Activated naive CD4-positive, alpha-beta T cell treated with anti-CD3 and anti-CD28 coated beads for 36 hours (primary cell): ENCODE measurements at places on chromosomes 4 and X. TPM values are rescaled to one million over a fixed set of nuclear protein-coding genes. Genes with fewer than 3 reads are reported as not detected.
A peak's percentile ranks its signal among the peaks of the same experiment; 100 is the strongest.

- DNase-seq: no peak
These were observed 115.4 kb downstream of the EFNB1 start for GRCh38 chrX:68944211-68944610.

DNA sequence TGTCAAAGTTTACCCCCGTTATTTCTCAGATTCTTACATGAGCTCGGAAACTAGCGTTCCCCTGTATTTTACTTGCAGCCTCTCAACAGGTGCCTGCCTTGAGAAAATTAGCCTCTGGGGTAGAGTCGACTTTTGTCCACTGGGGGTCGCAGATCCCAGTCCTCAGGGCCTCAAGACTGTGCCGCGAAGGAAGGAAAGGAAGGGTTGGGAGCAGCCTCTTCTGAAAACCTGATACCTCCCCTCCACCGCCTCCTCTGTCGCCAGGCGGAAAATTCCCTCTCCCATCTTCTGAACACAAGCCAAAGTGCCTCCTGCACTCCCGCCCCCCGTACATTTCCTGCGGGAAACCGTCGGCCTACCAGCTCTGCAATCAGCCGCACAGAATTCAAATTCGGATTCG lies 44.4 kb upstream of the TMSB15B start:
- DNase-seq: peak; percentile 67

- DNase-seq: no peak
These were observed 59.0 kb downstream of the SAT1 start for GRCh38 chrX:23841847-23842522.

- no peak for DNase-seq
These were observed 29.5 kb downstream of the CCNQ start for GRCh38 chrX:153569475-153569874.

GRCh38 chr4:21307709-21308108 lies 607.5 kb downstream of the PACRGL start:
- DNase-seq: no peak

- peak; percentile 85 for DNase-seq
These were observed 151.5 kb downstream of the CORIN start for GRCh38 chr4:47686294-47686872.

DNA sequence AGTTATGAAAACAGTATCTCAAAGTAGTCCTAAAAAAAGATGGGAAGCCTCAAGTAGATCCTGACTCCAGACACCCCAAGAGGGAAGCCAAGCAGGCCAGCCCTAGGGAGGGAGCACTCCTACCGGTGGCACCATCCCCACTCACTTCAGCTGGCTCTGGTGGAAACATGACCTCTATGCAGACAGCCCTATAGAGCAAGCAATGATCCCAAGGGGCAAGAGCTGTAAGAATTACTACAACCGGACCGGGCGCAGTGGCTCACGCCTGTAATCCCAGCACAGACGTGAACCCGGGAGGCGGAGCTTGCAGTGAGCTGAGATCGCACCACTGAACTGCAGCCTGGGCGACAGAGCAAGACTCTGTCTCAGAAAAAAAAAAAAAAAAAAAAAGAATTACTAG lies 5.7 kb downstream of the LETM1 start:
- DNase-seq: no peak

GRCh38 chr4:144906181-144906925 lies 191.6 kb downstream of the ANAPC10 start:
- DNase-seq: no peak

- no peak for DNase-seq
These were observed 332.5 kb upstream of the TRAM1L1 start for GRCh38 chr4:117417856-117418255.

GRCh38 chr4:101911616-101912015 lies 121.1 kb downstream of the BANK1 start:
- DNase-seq: no peak

- no peak for DNase-seq
These were observed 79.7 kb upstream of the CXXC4 start for GRCh38 chr4:104574371-104574770.

DNA sequence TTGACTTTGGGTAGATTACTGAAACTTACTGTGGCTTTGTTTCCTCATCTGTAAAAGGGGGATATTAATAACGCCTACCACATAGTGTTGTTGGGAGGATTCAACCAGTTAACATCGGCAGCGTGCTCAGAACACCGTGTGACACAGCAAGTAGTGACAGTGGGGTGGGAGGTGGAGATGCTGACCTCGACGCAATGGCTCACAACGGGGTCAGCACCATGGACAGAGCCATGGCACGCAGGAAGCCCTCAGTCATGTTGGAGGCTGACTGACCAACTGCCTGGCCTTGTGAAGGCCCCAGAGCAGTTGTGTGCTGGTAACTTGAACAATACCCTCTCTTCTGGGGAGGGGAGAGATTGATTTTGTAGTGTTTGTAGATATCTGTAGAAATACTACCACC lies 93.2 kb downstream of the WFS1 start:
- peak; percentile 54 for DNase-seq

DNA sequence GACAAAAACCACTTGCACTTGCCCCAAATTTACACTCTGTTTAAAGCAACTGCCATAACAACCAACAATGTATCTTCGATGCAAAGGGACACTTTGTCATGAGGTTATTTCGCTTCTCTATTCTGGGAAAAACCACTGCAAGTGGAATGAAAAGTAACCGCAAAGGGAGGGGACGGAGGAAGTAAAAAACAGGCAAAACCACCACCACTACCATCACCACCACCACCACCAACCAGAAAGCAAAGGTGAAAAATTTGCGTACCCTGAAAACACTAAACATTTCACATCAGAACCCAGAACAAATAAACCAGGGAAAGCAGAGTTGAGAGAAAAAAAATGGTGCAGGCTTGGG lies 1.2 kb upstream of the N4BP2 start:
- peak; percentile 63 for DNase-seq

DNA sequence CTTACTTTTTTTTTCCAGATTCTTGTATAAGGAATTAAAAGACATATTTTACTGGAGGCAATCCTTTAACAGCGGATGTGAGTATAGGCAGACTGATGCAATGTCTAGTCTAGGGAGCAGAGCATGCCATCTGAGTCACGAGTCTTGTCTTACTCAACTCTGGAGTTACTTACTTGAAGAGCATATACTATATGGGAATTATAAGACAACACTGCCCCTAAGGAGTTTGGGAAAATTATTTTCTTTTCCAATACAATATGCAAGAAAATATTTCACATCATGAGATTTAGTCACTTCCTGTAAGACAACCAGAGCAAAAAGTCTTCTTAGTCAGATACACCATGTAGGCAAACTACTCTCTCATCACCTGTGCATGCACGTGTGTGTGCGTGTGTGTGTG lies 537.3 kb upstream of the FTHL17 start:
- DNase-seq: no peak

DNA sequence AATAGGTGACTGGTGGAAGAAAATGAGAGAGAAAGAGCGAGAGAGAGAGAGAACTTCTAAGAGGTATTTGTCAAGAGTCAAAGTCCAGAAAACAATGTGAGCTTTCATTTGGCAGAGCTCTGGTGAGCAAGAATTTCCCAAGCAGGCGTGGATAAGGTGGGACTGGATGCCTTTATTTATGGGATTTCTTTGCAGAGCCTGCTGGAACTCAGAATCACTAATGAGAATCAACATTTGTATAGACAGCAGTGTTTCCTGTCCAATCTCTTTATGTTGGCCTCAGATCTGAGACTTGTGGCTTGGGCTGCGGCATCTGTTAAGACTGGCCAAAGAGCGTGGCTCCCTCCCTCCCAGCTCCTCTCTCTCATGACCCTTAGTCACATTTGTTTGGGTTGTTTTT lies 67.9 kb upstream of the TBL1X start:
- DNase-seq: no peak

DNA sequence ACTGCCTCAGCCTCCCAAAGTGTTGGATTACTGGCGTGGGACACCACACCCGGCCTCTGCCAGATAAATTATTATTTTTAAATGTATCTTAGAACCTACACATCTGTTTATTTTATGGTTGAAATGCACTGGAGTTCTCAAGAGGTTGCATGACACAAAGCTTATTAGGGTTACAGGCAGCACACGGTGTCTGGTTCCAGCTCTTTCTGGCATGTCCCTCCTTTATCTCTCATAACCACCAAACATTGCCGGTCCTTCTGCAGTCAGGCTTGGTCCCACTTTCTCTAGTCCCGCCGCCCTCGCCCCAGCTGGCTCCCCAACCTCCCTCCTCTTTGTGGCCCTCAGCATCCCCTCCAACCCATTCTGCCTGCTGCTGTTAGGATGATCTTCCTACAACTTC lies 39.7 kb upstream of the SPRY1 start:
- DNase-seq: no peak

DNA sequence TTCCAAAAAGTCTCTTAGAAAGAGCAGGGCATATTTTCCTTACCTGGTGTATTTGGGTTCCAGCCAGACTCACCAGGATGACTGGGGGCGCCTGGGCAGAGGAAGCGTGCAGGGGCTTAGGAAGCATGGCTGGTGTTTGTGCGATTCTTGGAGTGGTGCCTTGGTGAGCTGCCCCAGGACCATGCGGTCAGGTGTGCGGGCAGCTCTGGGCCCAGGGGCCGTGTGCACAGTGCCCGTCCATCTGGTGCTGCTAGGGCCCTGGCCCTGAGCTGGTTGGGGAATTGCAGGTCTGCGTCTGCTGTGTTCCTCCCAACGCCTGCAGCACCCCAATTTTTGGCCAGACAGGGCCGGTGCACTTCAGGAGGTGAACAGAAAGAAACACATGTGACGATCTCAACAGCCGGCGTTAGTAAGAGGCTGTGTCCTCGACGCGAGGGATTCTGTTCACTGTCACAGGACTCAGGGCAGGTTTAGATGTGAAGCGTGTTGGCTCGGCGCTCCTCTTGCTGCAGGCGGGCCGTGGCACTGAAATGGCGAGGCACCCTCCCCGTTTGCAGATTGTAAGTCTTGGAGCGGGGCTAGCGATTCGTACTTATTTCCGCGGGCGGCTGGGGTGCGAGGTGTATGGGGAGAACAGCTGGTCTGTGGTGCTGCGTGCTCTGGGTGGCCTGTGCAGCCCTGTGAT lies 15.2 kb downstream of the RGS12 start:
- no peak for DNase-seq

DNA sequence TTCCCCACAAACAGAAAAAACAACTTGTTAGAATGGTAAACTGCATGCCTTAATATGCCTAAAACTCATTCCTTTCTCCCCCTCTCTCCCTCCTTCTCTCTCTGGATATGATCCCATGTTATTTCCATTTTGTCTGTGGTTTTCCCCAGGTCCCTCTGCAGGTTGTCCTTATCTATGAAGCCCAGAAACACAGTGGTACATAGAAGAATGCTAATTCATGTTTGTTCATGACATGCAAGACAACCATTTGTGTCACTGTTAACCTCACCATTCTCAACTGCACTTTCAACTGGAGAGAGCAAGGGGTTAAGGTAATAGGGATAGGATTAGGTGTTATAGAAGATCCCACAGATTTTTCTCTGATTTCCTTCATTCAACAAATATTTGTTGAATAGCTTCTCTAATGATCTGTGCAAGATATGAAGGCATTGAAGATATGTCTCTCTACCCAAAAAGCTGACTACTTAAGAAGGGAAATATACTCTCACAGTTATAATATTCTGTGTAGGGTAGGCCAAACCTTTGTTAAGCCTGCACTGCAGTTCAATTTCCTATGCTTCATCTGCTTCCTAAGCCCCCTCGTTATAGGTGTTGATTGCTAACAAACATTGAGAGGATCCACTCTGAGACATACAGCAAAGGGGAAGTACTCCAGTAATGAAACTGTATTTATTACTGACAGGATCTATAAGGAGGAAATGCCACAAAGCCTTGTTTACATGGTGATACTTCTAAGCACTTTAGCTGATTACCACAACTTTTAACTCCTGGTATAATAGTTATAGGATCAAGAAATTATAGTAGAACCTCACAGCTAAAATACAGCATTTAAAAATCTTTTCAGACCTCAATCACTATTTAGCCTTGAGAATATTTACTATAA lies 96.1 kb downstream of the FRYL start:
- no peak for DNase-seq

DNA sequence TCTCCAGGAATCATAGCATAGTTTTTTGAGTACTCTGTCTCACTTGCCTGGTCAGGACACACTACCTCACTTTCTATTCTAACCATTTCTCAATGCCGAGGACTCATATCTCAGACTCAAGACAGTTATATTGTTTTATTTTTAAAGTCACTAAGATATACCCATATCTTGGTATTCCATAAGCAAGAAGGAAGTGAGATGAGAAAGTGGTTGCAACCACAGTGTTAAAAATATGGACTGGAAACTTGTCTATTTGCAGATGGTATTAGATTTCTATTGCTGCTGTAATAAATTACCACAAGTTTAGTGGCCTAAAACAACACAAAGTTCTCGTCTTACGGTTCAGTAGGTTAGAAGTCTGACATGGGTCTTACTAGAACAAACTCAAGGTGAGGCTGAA lies 344.8 kb upstream of the MAGEB2 start:
- no peak for DNase-seq

GRCh38 chr4:41290479-41290878 lies 33.8 kb downstream of the UCHL1 start:
- DNase-seq: no peak

GRCh38 chr4:187474238-187474637 lies 521.3 kb upstream of the ZFP42 start:
- no peak for DNase-seq

GRCh38 chr4:42627885-42628646 lies 28.8 kb downstream of the ATP8A1 start:
- DNase-seq: peak; percentile 76

Gene MAGEE1
- 3.0 TPM for total RNA-seq

Gene TXK
- total RNA-seq: 28.6 TPM

Gene SPANXA1
- total RNA-seq: not detected

Gene SHOX
- total RNA-seq: not detected

Gene NHSL2
- 0.10 TPM for total RNA-seq

Gene RAB41
- not detected for total RNA-seq

Gene PNMA5
- not detected for total RNA-seq

Gene RGN
- not detected for total RNA-seq

Gene FAM149A
- total RNA-seq: 0.42 TPM

Gene PSMD10
- total RNA-seq: 54.6 TPM

Gene EXOC1L
- not detected for total RNA-seq

Gene CLTRN
- total RNA-seq: 0.59 TPM

Gene ABLIM2
- 0.22 TPM for total RNA-seq

Gene OTOP1
- not detected for total RNA-seq
